ENCODE measurements at places on chromosomes 1 and 21.

GRCh38 chr1:64745181-64745985 is 508 bp downstream of the RAVER2 start:
- H3K4me3 ChIP-seq: peak overlapping the region; percentile 87
- H3K4me1 ChIP-seq: peaks cover 13% of the 10 kb centered on the region
- H3K27me3 ChIP-seq: no peaks in the 10 kb centered on the region
- DNase-seq: peak; percentile 33

GRCh38 chr1:151425103-151425502 is 25.7 kb downstream of the PSMB4 start:
- H3K27me3 ChIP-seq: no peaks in the 10 kb centered on the region
- peaks cover 99% of the 10 kb centered on the region for H3K36me3 ChIP-seq
- no peak overlapping the region for H3K27ac ChIP-seq
- no peak for DNase-seq

GRCh38 chr21:39484711-39485276 is 33.0 kb downstream of the SH3BGR start:
- no peak for DNase-seq
- no peaks in the 10 kb centered on the region for H3K27me3 ChIP-seq
- no peak overlapping the region for H3K27ac ChIP-seq

DNA sequence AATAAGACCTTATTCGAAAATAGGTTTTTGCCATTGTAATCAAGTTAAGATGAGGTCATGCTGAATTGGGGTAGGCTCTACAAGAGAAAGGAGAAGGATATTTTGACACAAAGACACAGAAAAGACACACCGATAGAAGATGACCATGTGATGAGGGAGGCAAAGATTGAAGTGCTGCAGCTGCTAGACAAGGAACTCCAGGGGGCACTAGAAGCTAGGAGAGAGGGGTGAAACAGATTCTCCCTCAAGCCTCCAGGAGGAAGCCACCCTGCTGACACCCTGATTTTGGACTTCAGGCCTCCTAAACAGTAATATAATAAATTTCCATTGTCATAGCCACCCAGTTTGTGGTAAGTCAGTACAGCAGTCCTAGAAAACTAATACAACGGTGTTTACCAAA is 506.8 kb upstream of the CAMK1G start:
- H3K27me3 ChIP-seq: no peaks in the 10 kb centered on the region
- no peaks in the 10 kb centered on the region for H3K36me3 ChIP-seq
- DNase-seq: no peak
- H3K27ac ChIP-seq: no peak overlapping the region

- H3K36me3 ChIP-seq: no peaks in the 10 kb centered on the region
- no peak overlapping the region for H3K4me3 ChIP-seq
- no peak for DNase-seq
- no peak overlapping the region for H3K27ac ChIP-seq
- no peaks in the 10 kb centered on the region for H3K27me3 ChIP-seq
Measured at GRCh38 chr21:34946916-34947534, 102.1 kb downstream of the RUNX1 start.

GRCh38 chr1:16727190-16728111 is 12.9 kb upstream of the RNU1-4 start:
- no peak for DNase-seq
- H3K4me3 ChIP-seq: peak overlapping the region; percentile 0
- peaks cover 2% of the 10 kb centered on the region for H3K27me3 ChIP-seq
- H3K4me1 ChIP-seq: no peaks in the 10 kb centered on the region

GRCh38 chr21:38950435-38951094 is 144.8 kb downstream of the ETS2 start:
- no peak overlapping the region for H3K4me3 ChIP-seq
- H3K27me3 ChIP-seq: no peaks in the 10 kb centered on the region
- peaks cover 3% of the 10 kb centered on the region for H3K4me1 ChIP-seq

- no peak overlapping the region for H3K4me3 ChIP-seq
- no peaks in the 10 kb centered on the region for H3K4me1 ChIP-seq
- H3K27me3 ChIP-seq: peaks cover 7% of the 10 kb centered on the region
- no peak for DNase-seq
- no peak overlapping the region for H3K27ac ChIP-seq
Measured at GRCh38 chr1:117598489-117598888, 7.4 kb upstream of the TENT5C start.

DNA sequence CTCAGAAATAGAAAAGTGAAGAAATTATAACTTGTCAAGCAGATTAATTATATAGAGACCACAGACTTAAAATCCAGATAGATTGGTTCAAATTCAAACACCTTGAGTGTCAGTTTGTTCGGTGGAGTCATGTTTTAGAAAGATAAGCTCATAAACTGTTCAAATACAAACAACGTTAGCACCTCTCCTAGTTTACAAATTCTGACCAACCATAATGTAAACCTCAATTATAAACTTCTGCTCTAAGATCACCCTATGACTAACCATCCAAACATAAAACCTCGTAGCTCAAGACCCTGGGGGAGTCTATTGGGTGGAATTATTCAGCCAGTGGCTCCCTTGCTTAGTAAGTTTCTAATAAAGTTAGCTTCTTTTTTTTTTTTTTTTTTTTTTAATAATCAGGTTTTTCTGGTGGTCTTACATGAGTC is 12.4 kb downstream of the CBR1 start:
- no peaks in the 10 kb centered on the region for H3K4me1 ChIP-seq
- no peak for DNase-seq
- H3K36me3 ChIP-seq: no peaks in the 10 kb centered on the region
- no peaks in the 10 kb centered on the region for H3K27me3 ChIP-seq
- no peak overlapping the region for H3K27ac ChIP-seq

DNA sequence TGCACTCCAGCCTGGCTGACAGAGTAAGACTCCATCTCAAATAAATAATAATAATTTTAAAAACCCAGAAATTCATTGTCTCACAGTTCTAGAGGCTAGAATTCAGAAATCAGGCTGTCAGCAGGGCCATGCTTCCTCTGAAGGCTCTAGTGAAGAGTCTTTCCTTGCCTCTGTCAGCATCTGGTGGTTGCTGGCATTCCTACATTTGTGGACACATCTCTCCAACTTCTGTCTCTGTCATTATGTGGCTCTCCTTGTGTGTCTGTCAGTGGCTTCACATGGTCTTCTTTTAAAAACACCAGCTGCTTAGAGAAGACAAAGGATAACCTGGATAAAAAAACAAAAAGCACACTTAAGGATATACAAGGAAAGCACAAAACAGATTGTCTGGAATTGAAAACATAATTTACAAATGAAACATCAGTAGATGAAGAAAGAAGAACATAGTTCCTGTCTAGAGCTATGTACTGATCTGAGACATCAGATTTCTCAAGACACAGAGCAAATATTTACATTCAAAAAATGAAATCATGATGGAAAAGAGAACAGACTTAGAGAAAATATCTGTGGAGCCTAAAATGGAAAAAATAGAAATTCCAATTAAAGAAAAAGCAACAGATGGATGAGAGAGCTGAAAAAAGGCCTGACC is 32.7 kb upstream of the ASB17 start:
- no peak overlapping the region for H3K4me3 ChIP-seq
- H3K36me3 ChIP-seq: no peaks in the 10 kb centered on the region
- no peak overlapping the region for H3K27ac ChIP-seq
- H3K4me1 ChIP-seq: no peaks in the 10 kb centered on the region
- H3K27me3 ChIP-seq: no peaks in the 10 kb centered on the region

DNA sequence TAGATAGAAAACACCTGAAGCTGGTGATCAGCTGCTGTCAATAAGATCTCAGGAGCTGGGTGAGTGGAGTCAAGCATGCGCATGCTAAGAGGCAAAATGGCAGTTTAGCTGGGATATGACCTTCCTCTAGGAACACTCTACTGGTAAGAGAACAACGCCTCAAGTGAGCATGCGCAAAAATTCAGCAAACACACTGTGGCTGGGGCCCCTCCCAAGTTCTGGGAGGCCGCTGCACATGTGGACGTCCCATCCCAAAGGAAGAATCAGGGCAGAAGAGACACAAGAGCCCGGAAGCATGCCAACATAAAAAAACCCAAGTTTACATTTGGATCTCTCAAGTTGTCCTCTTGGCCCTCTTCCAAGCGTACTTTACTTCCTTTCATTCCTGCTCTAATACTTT is 126.3 kb upstream of the F3 start:
- H3K36me3 ChIP-seq: no peaks in the 10 kb centered on the region
- H3K27ac ChIP-seq: no peak overlapping the region
- no peak for DNase-seq
- H3K4me3 ChIP-seq: no peak overlapping the region
- no peaks in the 10 kb centered on the region for H3K4me1 ChIP-seq

DNA sequence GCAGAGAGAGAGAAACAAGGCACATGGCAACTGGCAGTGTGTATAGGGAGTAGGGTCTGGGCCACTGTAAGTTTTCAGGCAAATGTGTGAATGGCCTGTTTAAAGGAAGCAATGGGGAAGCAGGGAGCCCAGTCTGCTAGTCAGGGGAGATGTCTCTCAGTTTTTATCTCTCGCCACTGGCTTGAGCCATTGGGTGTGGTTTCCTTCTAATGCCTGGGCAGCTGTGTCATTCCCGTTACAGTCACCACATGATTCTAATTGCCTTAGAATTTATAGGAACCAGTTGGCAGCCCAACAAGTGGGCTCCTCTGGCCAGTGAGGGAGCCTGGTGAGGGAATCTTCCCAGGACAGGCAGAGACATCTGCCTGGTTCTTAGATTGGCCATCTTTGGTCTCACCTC is 182.4 kb downstream of the DISC1 start:
- H3K27ac ChIP-seq: no peak overlapping the region
- H3K4me1 ChIP-seq: no peaks in the 10 kb centered on the region
- H3K4me3 ChIP-seq: no peak overlapping the region
- no peaks in the 10 kb centered on the region for H3K36me3 ChIP-seq
- H3K27me3 ChIP-seq: no peaks in the 10 kb centered on the region

All from neuronal stem cell (in vitro differentiated cells).